ENCODE measurements at places on chromosomes 13 and 19.
A peak's percentile ranks its signal among the peaks of the same experiment; 100 is the strongest.

DNA sequence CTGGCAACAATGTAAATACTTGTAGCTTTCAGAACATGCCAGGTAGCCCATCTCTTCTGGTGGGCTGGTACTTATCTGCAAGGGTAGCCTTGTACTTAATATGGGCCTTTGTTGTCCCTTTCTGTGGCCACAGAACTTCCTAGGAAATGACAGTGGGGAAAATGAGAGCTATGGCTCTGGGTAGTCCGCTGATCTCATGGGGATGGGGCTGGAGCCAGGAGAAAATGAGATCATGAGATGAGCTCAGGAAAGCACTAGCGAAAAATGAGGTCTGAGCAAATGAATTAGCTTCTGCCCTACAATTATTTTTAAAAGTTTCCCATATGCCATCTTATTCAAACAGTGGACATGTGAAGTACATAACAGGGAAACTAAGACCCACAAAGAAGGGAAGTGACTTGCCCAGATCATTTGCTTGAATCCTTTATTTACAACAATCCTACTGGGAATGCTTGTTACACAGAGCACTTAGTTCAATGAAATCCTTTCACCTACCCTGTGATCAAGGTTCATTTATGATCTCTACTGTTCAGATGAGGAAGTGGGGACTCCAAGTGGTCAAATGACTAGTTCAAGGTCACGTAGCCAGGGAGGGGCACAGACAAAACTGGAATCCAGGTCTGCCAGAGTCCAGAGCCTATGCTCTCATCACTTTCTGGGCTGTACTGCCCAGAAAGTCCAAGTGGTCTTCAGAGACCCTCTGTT is 87.1 kb downstream of the PTPRS start:
- no peak for DNase-seq

DNA sequence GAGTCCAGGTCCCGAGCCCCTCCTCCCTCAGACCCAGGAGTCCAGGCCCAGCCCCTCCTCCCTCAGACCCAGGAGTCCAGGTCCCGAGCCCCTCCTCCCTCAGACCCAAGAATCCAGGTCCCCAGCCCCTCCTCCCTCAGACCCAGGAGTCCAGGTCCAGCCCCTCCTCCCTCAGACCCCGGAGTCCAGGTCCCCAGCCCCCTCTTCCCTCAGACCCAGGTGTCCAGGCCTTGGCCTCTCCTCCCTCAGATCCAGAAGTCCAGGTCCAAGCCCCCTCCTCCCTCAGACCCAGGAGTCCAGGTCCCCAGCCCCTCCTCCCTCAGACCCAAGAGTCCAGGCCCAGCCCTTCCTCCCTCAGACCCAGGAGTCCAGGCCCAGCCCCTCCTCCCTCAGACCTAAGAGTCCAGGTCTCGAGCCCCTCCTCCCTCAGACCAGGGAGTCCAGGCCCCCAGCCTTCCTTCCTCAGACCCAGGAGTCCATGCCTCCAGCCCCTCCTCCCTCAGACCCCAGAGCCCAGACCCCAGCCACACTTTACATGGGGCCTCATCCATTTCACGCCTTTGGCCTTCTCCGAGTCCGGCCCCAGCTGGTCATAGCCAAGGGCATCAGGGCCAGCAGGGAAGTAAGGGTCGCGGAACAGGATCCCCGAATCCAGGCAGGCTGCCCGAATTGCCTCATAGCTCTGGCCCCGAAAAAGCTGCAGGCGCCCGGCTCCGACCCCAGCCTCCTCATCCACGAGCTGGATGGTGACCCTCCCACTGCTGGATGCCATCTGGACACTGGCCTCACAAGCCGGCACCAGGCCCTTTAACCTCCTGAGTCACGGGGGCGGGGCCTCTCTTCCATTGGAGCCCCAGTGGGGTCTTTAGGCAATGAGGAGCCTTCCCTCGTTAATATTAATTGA is 628 bp downstream of the CAPN12 start:
- no peak for DNase-seq

GRCh38 chr13:105377452-105377851 is 1158.0 kb downstream of the EFNB2 start:
- DNase-seq = no peak

GRCh38 chr19:19050731-19051130 is 13.1 kb upstream of the SLC25A42 start:
- no peak for DNase-seq

DNA sequence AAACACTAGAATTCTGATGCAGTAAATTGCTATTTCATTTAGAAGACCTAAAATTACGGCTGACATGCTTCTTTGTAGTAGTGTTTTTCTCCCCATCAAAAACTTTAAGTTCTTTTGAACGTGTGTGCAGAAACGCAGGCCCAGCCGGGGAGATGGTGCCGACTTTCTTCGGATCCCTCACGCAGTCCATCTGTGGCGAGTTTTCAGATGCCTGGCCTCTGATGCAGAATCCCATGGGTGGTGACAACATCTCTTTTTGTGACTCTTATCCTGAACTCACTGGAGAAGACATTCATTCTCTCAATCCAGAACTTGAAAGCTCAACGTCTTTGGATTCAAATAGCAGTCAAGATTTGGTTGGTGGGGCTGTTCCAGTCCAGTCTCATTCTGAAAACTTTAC is 98.3 kb downstream of the TNFRSF19 start:
- no peak for DNase-seq

DNA sequence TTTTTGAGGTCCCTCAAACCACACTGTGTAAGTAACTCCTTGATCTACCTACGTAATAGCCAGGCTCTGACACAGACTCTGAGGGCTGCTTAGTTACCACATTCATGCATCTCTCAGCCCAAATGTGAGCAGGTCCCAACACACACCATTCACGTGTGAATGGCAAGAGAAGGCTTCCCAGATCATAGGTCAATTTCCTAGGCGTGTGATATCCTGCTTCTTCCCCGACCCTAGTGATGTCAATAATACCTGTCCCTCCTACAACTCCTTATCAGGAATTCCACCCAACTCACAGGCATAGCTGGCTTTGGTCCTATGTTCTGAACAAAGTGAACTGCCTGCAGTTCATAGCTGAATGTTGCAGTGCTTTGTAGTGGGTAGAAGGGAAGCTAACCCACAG is 334.5 kb downstream of the RFC3 start:
- DNase-seq = no peak

GRCh38 chr19:47499863-47500830 is 14.7 kb downstream of the NAPA start:
- no peak for DNase-seq

- no peak for DNase-seq
Measured at GRCh38 chr13:110447058-110447511, 114.4 kb downstream of the RAB20 start.

DNA sequence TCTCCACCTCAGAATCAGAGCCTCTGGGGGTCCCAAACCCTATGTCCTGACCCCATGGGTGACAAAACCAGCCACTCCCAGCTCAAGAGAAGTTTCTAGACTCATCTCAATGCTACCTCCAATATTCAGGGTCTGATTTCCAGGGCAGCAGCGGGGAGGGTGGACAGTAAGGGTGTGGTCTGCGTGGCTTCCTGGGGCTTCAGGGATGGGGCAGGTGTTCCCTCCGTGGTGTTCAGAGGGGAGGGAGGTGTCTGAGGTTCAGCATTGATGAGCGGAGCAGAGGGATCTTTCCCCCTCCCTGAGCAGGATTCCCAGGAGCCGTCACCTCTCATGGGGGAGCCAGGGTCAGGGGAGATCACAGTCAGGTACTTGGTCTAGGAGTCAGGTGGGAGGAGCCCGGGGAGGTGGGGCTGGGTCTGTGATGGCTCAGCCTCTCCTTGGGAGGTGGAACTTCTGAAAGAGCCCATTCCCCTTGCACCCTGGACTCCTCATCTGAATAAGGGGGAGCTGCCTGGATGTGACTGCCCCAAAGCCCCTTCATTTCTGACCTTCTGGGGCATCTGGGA is 2.9 kb downstream of the LILRA2 start:
- DNase-seq = no peak

DNA sequence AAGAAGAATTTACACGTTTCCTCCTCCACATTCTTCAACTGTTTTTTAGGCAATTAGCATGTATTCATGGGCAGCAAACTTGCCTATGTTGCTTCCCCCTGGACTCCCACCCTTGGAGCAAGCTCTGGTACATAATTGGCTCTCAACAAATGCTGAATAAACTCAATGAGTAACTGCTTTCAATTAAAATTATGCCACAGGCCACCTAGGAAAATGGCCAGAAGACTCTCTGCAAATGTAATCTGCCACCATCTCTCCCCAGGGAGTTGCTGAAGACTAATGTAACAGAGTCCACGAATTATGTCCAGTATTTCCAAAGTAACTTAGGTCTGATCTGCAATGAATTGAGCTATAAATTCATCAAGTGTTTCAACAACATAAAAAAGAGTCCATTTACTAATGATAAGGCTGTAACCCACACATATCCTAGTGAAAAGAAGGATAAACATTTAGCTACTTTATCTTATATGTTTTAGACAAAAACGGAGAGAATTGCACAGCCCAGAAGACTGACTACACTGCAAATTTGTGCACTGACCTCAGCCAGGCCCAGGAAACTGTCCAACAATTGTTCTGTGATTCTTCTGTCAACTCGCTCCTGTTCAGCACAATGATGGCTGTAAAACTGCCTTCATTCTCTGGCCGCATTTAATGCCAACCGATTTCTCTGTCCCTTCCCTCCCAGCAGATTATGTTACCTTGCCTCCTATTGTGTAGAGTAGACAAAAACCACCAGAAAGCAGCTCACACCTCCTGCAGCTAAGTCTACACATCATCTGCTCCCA is 808.6 kb upstream of the ARGLU1 start:
- DNase-seq = no peak

- no peak for DNase-seq
Measured at GRCh38 chr13:30300596-30300995, 6.8 kb downstream of the KATNAL1 start.

DNA sequence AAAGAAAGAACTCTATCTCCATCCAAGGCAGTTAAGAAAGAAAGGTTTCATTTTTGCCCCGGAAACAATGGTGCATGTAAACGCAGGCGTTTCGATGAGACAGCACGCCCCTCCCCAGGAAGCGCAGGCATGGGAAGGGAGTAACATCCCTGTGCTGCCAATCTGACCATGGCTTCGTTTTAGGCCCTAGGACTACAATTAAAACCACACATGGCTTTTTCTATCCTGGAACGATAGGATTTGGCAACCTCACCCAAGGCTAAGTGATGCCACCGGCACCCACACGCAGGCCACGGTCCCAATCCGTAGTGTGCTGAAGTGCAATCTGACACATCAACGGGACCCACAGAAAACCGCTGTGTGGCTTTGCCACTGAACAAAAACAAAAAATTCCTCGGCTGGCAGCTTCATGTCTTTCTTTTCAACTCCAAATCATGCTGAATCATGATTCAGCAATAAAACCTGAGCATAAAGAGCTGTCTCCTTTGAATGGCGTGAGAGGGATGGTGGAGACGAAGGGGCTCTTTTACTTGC is 24.2 kb downstream of the RANBP3 start:
- no peak for DNase-seq

DNA sequence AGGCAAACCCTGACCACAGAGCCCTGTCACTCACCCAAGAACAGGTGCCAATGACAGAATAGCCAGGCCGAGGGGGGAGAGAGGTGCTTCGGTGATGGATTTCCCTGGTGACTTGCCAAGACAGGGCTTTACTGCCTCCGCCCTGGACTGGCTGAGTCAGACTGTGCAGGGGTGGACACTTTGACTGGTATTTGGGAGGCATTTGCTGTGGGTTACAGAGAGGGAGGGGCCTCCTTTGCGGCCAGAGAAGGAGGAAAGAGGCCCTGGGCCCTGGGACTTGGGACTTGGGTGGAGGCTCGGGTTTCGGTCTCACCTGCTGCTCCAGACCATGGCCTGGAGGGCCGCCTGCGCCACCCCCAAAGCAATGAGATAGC is 4.6 kb upstream of the EPS8L1 start:
- no peak for DNase-seq

- no peak for DNase-seq
Measured at GRCh38 chr13:41099986-41100385, 32.6 kb downstream of the KBTBD6 start.

- no peak for DNase-seq
Measured at GRCh38 chr13:26515721-26516120, 41.8 kb upstream of the WASF3 start.

DNA sequence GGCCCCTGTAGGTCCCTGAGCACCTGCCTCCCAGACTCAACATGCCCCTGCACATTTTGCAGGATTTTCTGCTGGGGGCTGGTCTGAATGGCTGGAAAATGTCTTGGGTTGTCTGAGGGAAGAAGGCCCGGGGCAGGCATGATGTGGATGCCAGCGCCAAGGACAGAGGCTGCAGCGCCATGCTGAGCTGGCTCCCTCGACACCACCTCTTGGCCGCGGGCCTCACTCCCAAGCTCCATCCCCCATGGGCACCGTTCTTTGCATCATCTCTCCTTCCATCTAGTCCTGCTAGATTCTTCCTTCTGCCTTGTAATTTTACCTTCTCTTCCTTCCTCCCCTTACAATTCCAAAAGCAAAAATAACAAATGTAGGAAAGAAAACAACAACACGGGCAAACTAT is 70.6 kb downstream of the ZIC5 start:
- DNase-seq = no peak

GRCh38 chr13:50780201-50781015 is 63.1 kb downstream of the DLEU7 start:
- peak; percentile 12 for DNase-seq

DNA sequence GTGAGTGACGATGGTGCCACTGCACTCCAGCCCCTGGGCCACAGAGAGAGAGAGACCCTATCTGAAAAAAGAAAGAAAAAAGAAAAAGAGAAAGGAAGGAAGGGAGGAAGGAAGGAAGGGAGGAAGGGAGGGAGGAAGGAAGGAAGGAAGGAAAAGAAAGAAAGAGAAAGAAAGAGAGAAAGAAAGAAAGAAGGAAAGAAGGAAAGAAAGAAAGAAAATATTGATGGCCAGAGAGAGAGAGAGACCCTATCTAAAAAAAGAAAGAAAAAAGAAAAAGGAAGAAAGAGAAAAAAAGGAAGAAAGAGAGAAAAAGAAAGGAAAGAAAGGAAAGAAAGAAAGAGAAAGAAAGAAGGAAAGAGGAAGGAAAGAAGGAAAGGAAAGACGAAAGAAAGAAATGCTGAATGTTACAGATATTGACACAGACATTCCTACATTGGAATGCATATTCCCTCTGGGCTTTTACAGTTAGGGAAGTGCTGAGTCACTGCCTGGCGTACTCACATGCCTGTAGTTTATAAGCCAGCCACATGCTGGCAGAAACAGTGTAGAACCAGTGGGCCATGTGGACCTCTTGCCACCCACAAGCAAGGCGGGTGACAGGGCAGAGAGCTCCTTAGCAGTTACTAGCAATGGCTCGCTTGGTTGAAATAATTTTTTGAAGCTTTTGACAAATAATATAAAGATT is 34.6 kb upstream of the SLC46A3 start:
- no peak for DNase-seq
